ENCODE measurements at places on chromosomes 13 and 19. TPM values are rescaled to one million over a fixed set of nuclear protein-coding genes. Genes with fewer than 3 reads are reported as not detected.

DNA sequence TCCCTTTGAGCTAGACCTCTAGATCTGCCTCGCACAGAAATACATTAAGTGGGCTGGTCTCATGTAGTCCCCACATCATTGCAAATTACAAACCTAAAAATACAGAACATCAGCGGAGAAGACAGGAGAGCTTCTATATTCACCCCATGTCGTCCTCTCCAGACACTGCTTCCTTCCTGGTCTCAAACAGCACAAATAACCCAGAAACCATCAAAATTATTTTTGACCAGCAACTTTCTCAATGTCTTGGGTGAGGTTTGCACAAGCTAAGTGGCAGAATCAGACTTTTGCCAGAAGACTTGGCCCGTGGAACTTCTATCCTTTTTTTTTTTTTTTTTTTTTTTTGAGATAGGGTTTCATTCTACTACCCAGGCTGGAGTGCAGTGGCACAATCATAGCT lies 28.2 kb downstream of the CLEC17A start:
- DNase-seq: no peak

Gene LILRA1
- 0.33 TPM for polyA plus RNA-seq

- DNase-seq: peak; percentile 48
These were observed 516.2 kb downstream of the MYO16 start for GRCh38 chr13:109145631-109146030.

GRCh38 chr13:77476456-77476855 lies 59.0 kb upstream of the SCEL start:
- DNase-seq: no peak

Gene RTBDN
- 0.19 TPM for polyA plus RNA-seq
